ENCODE measurements at places on chromosomes 4 and X.
A peak's percentile ranks its signal among the peaks of the same experiment; 100 is the strongest.

GRCh38 chrX:109624641-109625616 is at the start of gene KCNE5:
TSS of gene KCNE5 (minus strand) at chrX:109625172. CDS start at chrX:109625020, 152 bp downstream.
- no peak for DNase-seq

GRCh38 chrX:42290608-42291007 is 367.3 kb upstream of the CASK start:
- no peak for DNase-seq

DNA sequence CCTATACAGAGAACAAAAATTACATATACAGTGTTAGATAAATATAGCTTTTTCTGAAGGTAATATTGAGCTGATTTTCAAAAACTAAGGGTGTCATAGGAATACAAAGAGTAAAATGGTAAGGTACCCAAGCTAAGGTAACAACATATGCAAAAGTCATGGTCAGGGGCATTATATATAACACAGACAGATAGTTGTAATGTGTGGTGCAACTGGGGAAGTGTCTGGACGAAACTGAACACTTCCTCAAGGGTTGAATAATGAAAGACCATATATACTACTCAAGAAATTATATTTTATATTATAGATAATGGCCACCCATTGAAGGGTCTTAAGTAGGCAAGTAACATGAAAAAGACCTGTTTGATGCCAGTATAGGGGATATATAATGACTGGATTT is 262.1 kb upstream of the CXXC4 start:
- no peak for DNase-seq

DNA sequence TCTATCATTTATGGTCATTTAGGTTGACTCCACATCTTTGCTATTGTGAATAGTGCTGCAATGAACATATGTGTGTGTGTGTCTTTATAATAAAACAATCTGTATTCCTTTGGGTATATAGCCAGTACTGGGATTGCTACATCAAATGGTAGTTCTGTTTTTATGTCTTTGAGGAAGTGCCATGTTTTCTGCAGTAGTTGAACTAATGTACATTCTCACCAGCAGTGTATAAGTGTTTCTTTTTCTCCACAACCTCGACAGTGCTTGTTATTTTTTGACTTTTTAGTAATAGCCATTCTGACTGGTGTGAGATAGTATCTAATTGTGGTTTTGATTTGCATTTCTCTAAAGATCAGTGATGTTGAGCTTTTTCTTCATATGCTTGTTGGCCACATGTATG is 80.5 kb downstream of the ARHGAP6 start:
- no peak for DNase-seq

DNA sequence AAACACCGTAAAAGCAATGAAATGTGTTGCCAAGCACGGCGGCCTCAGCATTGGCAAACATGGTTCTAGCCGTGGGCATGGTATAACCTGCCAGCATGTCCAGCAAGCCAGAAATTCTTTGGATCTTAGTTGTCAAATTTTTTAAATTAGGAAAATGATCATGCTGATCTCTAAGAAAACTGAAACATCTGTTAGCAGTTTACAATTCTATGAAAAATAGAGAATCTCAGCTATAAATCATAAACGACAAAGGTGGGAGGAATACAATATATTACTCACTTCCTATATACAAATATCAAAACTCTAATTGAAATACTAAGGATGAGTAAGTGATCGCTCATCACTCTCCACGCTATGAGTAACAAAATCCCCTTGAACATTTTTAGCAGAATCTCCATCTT is 130.3 kb downstream of the ADGRA3 start:
- DNase-seq: peak; percentile 16

DNA sequence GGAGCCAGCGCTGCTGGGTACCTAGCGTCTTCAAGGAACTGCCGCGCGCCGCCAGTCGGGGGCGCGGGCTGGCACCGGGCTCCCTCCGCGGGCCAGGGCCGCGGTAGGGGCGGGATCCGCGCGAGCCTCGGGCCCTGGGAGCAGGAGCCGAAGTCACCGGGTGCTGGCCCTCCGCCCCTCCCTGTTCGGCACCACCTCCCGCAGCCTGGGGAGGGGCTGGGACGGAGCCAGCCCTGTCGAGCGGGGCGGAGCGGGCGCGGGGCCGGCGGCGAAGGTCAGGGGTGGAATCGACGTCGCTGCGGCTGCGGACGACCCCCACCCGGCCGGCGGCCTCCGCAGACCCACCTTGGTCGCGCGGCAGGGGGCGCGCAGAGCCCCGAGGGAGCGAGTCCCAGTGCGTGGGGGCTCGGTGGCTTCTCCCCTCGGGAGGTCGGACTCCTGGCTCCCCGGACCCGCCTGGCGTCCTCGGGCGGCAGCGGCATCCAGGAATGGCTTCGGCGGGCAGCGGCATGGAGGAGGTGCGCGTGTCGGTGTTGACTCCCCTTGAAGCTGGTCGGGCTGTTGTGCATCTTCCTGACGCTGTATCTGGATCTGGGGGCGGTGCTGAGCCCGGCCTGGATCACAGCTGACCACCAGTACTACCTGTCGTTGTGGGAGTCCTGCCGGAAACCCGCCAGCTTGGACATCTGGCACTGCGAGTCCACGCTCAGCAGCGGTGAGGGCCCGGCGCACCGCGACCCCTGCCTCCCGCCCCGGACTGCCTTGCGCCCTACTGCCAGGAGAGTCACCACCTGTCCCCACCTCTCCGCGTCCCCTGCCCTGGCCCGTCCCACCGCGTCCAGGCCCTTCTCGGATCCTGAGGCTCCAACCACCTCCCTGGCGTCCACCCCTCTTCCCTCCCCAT is 50.5 kb upstream of the FAM47C start:
- DNase-seq: peak; percentile 7

DNA sequence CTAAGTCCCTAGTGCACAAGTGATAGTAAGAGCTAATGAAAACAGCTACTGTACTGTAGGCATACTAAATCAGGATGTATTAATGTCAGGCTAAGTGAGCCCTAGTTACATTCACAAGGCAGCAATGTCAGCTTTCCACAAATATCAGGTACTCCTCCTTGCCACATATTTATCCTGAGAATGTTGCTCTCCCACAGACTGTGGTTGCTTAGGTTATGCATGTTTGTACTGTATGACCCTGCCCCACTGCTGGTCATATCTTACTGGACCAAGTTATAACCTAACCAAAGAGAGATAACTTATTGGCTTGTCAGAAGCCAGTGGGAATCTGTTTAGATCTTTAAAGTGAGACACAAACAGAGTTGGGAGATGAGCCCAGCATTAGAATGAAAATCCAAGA is 241.0 kb downstream of the SLC39A8 start:
- DNase-seq: peak; percentile 29

- DNase-seq: no peak
Measured at GRCh38 chr4:22235698-22236097, 280.2 kb downstream of the ADGRA3 start.

DNA sequence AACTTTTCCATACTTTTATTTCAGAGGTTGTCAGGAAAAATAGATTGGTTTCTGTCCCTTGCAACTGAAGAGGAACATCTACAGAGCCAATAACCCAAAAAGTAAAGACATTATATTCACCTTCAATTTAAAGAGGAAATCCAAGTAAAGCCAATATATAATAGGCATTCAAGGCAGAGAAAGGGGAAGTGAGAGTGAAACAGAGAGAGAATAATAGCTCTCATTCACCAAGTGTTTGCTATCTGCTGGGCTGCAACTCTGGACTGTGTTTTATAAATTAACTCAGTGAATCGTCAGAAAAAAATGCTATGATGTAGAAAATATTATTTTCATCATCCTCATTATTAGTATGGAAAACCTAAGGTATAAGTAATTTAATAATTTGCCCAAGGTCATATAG is 448.5 kb downstream of the TRAM1L1 start:
- no peak for DNase-seq

DNA sequence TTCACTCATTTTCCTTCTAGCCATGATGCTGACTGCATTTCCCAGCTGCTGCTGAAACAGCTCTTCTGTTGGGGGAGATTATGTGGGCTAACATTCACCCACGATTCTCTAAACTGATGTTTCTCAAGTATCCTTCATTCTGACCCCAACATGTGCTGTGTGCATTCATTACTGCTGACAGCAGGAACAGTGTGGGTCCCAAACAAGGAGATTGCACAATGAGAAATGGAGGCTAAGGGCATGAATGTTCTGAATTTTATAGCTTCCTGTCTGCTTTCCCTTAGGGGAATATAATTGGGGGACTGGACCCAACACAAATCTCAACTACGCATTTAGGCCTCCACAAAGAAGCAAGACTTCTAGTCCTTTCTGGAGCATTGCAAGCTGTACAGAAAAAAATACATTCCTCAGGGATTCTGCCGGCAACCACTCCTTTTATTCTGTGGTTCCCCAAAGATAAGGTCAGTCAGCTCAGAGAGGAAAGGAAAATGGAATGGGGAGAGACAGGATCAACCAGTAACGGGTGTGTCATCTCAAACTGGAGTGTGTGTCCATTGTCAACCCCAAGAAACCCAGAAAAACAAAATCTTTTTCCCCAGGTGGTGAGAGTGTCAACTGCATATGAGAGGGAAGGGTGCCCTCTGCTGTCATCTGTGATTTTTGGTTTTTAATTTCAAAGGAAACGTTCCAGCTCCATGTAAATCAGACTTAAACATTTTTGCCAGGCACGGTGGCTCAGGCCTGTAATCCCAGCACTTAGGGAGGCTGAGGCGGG is 81.5 kb upstream of the EGFL6 start:
- peak; percentile 56 for DNase-seq

- DNase-seq: no peak
Measured at GRCh38 chrX:5236096-5236495, 992.6 kb downstream of the NLGN4X start.

GRCh38 chrX:36950495-36951253 is 57.5 kb upstream of the FAM47C start:
- DNase-seq: no peak

DNA sequence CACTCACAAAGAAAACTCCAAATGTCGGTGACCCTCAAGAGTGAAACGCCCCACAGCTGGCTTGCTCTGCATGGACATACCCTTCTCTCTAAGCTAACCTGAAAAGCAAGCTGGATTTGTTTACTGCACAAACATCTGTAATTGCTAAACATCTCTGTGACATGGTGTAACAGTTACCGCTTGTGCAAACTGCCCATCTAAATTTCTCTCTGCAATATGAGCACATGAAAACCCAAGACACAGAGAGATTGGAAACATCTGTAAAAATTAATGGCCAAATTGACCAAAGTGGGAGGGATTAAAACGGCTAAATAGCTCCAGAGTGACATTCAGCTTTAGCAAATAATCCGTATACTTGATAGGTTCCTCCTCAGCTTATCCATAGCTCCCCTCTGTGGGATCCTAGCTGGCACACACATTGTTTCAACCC is 155.0 kb upstream of the MAP3K15 start:
- no peak for DNase-seq

GRCh38 chr4:22607382-22607781 is 85.4 kb upstream of the GBA3 start:
- peak; percentile 31 for DNase-seq

DNA sequence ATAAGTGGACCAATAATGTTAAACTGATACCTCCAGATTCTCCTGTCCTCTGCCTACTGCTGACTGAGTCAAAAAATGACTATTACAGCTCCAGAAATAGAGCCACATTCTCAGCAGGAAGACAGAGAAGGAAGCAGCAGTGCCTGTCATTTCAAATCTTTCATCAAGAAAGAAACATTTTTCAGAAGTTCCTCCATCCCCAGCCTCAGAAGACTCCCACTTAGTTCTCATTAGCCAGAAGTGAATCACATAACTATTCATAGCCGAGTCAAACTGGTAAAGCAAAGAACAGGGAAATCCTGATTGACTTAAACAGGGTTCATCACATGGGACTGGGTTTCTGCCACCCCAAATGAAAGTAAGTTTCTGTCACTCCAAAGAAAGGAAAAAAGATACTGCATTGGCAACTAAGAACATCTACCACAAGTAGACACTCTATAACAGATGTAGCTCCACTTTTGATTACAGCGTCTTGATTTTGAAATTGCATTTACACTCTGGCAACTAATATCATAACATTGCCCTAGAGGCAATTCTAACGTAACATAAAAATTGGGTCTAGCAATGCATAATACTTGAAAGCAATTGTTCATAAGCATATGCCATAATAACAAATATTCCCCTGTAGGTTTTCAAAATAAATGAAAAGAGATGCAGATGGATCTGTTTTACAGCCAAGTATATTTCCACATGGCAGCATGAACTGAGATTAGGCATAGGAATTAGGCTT is 599.8 kb downstream of the GALNTL6 start:
- no peak for DNase-seq

DNA sequence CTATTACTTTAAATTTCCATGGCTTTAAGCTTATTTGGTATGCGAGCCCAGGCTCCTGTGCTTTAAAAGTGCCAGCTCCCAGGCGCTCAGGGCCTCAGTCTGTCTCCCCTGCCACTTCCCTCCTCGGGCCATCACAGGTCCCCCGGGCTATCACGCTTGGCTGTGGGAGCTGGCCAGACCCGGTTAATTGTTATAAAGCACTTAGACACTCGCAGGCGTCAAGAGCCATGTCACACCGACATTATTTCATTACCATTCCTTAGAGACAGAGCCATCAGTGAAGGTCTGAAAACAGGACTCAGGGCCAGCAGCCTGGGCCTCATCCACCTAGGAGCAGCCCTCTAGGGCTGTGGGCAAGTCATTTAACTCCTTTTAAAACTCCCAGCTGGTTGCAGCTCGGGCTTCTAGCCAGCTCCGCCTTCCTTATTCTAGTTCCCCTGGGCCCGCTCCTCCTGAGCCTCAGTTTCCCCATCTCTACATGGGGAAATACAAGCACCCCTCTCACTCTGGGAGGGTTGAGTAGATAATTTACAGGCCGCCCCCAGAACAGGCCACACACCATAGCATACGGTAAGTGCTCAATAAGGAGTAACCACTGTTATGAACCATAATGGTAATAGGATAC is 99.0 kb downstream of the HMX1 start:
- DNase-seq: no peak

DNA sequence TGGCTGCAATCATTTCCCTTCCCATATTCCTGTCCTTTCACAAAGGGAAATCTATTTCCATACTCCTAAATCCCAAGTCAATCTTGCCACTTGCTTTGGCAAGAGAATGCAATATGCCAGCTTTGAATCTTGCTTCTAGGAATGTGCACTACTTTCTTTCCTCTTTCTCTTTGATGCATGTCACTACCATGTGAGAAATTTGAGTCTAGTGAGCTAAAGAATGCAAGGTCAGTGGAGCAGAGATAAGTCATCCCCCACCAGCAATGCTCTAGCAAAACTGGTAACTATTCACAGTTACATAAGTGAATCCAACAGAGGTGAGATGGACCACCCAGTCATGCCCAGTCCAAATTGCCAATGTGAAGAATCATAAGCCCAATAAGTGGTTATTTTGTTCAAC is 910.4 kb downstream of the RAB28 start:
- DNase-seq: peak; percentile 3

DNA sequence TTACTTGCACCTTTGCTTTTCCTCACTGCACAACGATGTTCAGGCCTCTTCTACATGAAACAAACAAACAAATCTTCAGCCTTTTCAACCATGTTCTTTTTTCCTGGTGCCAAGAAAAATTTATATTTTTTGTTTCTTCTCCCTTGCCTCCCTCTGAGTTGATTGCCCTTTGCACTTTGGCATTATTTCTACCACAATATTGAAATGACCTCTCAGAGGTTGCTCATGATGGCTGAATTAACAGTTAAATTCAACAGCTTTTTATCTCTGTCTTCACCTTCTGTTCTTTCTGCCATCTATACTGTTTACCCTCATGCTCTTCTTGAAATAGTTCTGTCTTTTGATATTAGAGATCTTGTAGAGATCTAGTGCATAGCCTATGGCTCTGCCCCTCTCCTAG is 308.9 kb downstream of the ARHGAP24 start:
- DNase-seq: no peak

Data from kidney glomerular epithelial cell (primary cell).